HS-5 (cell line): ENCODE measurements at places on chromosomes 6 and 20.

- no peak for DNase-seq
Measured at GRCh38 chr6:17193106-17193775, 87.9 kb upstream of the RBM24 start.

DNA sequence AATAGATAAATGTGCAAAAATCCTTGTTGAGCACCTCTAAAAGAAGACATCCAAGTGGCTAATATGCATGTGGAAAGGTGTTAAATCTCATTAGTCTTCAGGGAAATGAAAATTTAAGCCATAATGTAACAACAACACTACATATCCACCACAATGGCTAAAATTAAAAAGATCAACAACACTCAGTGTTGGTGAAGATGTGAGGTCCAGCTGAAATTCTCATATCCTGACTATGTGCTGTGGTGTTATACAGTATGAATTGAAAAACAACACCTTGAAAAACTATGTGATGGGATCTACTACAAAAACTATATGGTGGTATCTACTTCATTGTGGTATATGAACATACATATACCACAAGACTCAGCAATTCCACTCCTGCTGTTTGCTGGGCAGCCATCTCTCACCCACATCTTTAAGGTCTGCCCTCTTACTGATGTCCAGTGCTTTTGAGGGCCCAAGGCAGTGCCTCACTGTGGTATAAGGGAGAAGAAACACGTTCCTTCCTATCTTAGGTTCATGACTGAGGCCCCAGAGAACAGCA is 146.4 kb downstream of the CD83 start:
- no peak for DNase-seq

DNA sequence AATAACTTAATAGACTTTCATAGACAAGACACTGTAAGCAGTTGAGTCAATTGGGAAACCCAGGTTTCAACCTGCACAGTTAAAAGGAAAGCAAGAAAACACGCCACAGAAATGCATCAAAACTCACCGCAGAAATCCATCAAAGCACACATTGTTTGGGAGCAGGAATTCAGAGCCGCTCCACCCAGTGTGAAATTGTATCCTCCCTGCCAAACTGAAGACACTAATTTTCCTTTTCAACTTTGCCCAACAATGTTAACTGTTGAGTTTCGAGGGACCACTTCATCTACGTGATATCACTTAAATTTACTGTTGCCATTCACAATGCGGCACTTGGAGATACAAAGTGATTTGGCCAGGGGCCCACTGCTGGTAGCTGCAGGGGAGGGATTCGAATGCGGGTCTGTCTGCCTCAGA is 92.7 kb downstream of the DACT2 start:
- no peak for DNase-seq

GRCh38 chr6:63998991-63999390 is 363.4 kb downstream of the PHF3 start:
- DNase-seq: no peak

- DNase-seq: no peak
Measured at GRCh38 chr6:44254191-44255104, 2.9 kb downstream of the SLC35B2 start.

GRCh38 chr6:135651964-135652755 is 154.6 kb upstream of the AHI1 start:
- DNase-seq: no peak
